ENCODE measurements at places on chromosomes 6 and 20.
A peak's percentile ranks its signal among the peaks of the same experiment; 100 is the strongest.

DNA sequence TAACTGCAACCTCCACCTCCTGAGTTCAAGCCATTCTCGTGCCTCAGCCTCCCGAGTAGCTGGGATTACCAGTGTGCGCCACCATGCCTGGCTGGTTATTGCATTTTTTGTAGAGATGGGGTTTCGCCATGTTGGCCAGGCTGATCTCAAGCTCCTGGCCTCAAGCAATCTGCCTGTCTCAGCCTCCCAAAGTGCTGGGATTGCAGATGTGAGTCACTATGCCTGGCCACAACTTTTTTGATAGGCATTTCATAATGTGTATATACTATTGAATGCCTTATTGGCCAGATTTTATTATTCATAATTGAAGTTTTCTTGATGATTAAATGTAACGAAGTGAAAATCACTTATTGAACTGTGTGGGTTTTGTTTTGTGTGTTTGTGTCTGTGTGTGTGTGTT is 27.9 kb downstream of the FIG4 start:
- DNase-seq, result no peak

GRCh38 chr6:166023273-166023989 is 144.2 kb downstream of the TBXT start:
- DNase-seq, result no peak

DNA sequence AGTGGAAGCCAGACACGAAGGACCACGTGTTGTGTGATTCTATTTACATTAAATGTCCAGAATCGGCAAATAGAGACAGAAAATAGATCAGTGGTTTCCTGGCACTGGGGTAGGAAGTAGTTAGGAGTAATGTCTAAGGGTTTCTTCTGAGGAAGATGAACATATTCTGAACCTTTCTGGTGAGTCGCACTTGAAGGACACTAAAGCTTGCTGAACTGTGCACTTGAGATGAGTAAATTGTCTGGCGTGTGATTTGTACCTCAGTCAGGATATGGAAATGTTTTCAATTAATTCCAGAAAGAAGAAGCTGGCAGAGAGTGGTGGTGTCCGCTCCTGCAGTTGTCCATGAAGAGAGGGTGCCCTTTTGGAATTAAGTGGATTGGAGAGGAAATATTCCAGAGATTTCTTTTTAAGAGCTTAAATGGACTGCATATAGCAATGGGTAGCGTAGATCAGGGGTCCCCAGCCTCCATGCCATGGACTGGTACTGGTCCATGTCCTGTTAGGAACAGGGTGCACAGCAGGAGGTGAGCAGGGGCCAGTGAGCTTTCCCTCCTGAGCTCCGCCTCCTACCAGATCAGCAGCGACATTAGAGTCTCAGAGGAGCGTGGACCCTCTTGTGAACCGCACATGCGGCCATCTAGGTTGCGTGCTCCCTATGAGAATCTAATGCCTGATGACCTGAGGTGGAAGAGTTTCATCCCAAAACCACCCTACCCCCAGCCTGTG is 12.4 kb upstream of the KIF25 start:
- DNase-seq, result no peak

GRCh38 chr6:33698494-33698893 is 13.0 kb downstream of the UQCC2 start:
- no peak for DNase-seq

- no peak for DNase-seq
Measured at GRCh38 chr6:13550656-13551055, 23.7 kb upstream of the SIRT5 start.

GRCh38 chr20:12391099-12391498 is 473.4 kb downstream of the BTBD3 start:
- no peak for DNase-seq

DNA sequence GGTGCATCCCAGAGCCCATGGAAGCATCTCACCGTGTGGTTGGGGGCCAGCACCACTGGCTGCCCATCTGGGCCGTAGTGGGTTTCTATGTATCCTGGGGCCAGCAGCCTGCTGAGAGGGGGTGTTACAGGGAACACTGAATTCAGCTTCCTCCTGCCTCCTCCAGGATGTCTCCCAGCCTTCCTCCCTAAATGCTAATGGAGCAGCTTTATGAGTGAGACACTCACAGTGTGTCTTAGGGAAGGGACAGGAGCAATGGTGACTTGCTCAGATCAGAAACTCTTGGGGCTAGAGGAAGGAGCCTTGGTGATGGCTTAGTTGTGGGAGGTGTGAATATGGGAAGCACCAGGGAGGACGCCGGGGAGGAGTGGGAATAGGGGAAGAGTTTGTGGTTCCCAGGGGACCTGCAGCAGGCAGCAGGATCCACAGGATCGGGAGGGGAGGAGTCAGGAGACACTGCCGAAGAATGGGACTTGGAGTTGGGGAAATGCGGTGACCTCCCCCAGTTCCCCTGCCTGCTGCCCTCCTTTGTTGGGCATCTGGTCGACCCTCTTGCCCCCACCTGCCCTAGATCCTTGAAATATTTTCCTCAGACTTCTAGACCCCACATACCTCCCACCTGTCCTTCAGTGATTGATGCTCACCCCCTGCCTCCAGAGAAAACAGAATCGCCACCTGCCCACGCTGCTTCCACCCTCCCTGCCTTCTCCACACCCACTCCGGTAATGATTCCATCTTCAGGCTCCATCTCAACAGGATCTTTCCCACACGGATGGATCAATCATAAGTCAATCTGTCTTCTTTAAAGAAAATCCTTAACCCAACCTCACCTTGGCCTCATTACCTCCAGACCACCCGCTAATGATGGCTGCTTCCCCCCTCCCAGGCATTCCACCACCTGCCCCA is 6.6 kb downstream of the ADAM33 start:
- DNase-seq, result no peak

DNA sequence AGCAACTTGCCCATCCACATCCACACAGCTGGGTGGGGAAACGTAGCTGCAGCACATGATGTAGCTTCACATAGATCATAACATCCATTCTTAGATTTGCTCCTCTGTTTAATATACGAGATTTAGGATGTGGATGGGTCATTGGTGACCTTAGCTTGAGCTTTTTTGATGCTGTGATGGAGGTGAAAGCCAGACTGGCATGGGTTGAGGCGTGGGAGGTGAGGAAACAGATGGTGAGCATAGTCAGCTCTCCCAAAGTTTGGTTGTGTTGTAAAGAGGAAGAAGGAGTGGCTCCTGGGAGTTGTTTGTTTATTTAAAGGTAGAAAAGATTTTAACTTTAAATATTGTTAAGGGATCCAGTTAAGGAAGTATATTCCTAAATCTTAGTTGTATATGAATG is 5.3 kb downstream of the ARFGEF2 start:
- no peak for DNase-seq

- DNase-seq, result no peak
Measured at GRCh38 chr6:164099269-164099865, 684.8 kb downstream of the QKI start.

GRCh38 chr6:148364056-148364824 is 21.6 kb downstream of the SASH1 start:
- DNase-seq, result no peak

GRCh38 chr20:52828199-52828598 is 144.0 kb upstream of the TSHZ2 start:
- no peak for DNase-seq

DNA sequence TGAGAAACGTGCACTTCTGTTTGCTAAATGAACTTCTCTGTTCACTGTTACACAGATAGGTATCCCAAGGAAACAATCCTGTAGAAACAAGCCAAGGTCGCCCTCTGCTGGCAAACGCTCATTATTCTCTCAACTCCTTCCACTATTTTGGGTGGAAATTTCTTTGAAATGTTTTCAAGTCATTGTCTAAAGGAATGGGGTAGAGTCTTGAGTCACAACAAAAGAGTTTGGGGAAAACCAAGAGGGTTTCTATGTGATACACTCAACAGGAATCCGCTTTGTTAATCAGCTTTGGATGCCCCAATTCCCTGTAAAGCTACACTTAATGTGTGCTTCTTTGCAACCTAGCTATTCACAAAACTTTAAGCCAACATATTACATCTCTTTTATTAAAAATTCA is 4.6 kb upstream of the RAE1 start:
- peak; percentile 72 for DNase-seq

GRCh38 chr6:166277018-166277417 is 31.2 kb downstream of the PRR18 start:
- no peak for DNase-seq

GRCh38 chr6:30260036-30260504 is 46.9 kb upstream of the TRIM26 start:
- DNase-seq, result peak; percentile 28

DNA sequence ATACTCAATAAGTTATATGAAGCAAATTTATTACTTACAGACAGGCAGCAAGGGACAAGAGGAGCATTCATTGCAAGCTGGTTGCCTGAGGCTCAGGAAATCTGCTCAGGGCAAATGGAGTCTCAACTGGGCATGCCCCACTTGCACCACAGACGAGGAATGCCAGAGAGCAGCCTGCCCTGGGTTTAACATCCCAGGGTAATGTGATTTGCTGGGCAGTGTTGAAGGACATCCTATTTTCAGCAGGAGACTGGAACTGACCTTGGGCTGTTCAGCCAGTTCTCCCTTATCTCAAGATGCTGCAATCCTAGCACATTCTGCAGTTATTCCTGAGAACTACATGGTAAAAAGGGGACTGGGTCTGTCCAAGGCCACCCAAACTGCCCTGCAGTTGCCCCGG is 3.8 kb upstream of the ENTPD6 start:
- no peak for DNase-seq

- no peak for DNase-seq
Measured at GRCh38 chr6:56541030-56541600, 101.6 kb downstream of the DST start.

- DNase-seq, result no peak
Measured at GRCh38 chr6:71642120-71642519, 244.2 kb upstream of the RIMS1 start.

DNA sequence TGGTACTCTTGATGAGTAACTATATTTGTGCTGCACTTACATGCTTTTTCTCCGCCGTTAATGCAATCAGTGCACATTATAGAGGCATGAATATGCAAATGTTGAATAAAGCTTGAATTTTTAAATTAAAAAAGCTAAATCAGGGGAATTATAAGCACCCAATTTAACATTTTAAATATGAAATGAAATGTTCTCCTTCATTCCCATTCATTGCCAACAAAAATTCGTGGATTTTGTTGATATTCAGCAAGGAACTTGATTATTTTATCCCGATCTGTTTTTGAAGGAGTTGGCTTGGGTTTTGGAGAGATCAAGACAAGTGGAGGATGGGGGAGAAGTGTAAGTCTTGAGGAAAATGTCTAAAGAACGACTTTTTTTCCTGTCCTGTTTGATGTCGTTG is 318.7 kb upstream of the SOX4 start:
- no peak for DNase-seq

DNA sequence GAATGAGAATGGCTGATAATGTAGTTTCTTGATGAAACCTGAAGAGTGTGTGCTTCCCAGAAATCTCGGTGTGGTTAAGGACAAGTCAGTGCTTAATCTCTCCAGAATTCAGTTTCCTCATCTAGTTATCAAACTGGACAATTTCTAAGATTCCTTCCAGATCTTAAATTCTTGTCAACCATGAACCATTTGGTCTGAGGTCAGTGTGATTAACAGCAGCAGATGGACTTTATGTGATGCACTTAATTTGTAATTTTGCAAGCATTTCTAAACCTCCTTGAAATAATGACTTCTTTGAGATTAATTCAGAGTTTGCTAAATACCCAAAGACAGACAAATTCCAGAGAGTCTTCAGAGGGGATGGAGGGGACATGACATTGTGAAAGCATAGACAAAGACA is 160.3 kb downstream of the KIF16B start:
- DNase-seq, result no peak

DNA sequence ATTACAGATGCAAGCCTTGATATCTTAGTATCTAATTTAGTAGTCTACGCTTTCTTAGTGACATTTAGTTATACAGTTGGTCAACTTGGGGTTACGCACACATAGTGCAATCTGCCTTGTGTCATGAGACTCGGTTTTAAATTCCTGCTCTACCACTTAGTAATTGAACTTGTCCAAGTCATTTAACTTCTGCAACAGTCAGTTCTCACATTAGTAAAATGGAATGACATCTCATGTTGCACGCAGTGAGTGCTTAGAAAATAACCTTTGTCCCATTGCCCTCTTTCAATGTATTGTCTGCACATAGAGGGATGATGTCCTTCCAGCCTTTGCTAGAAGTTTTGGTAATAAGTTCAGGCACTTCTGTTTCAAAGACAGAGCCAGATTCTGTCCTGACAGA is 48.6 kb downstream of the TMEM170B start:
- no peak for DNase-seq

- no peak for DNase-seq
Measured at GRCh38 chr6:16725145-16725864, 36.0 kb downstream of the ATXN1 start.

DNA sequence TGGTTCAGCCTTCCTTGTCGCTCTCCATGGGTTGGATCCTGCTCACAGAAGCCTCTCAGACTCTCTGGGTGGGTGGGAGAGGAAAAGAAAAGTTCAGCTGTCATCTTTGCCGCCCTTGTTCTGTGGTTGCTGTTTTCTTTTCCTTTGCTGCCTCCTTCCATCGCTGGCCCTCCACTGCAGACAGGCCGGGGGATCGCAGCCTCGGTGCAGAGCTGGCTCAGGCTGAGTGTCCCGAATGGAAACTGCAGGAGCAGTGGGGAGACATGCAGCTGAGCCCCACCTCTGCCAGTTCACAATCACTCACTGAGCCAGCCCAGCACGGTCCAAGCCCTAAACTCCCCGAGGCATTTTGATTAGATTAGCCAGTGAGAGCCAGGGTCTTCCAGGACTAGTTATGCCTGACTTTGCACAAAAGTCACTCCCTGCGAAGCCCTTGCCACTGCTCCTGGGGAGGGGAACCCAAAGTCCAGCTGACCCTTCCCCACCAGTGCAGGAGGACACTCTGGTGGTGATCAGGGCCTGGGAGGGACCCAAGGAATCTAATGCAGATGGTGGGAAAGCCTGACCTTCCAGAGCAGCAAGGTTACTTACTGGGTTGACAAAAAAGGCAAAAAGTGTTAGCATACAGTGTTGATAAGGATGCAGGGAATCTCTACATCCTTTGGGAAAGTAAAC is 14.0 kb downstream of the NRN1 start:
- no peak for DNase-seq

GRCh38 chr20:44959082-44959637 is 1.0 kb downstream of the TOMM34 start:
- no peak for DNase-seq

DNA sequence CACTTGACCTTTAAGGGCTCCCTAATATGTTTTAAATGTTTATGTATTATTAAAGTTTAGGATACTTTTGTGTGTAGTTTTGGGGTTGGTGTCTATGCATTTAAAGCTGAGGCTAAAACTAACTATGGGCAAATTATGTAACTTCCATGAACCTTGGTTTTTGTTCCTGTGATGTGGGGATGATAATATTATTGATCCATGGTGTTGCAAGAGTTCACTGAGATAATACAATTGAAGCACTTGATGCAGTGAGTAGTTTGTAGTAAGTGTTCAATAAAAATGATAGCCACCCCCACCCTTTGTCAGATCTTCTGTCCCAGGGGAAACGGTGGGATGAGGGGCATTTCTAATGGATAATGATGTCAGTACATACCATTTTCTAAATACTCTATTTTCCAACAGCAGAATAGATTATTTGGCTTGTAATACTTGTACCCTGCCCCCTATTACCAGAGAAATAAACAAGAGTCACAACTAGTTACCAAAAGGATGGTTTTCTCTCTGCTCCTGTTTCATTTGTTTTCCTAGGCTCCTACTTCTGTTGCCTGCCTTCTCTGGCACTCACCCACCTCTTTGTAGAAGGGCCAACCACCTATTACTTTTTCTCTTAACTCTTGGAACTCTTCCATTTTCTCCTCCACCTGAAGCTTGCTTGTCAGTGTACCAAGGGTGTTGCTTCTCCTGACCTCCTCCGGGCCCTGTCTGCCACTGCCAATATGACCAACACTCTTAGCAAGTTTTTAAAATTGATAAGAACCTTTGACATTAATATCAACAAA is 97.9 kb downstream of the RCAN2 start:
- no peak for DNase-seq
